ENCODE measurements at places on chromosomes 1 and 21. TPM values are rescaled to one million over a fixed set of nuclear protein-coding genes. Genes with fewer than 3 reads are reported as not detected.

Gene SLAMF9
- not detected for polyA plus RNA-seq

Gene HLX
- 9.4 TPM for polyA plus RNA-seq

Gene TIAM1
- polyA plus RNA-seq, result 10.5 TPM

Gene NTMT2
- polyA plus RNA-seq, result not detected

Gene LCE1E
- polyA plus RNA-seq, result not detected

Gene OR2T33
- not detected for polyA plus RNA-seq

Gene VASH2
- polyA plus RNA-seq, result 0.74 TPM

All from ovary (tissue), 10 donors.